ENCODE measurements at places on chromosomes 2 and 18.

GRCh38 chr18:22517356-22517755 is 99.6 kb upstream of the CTAGE1 start:
- no peak for DNase-seq

GRCh38 chr2:20190170-20190569 is 34.8 kb downstream of the SDC1 start:
- no peak for DNase-seq

GRCh38 chr2:113211226-113212105 is 37.7 kb downstream of the PSD4 start:
- DNase-seq: no peak

- peak; percentile 10 for DNase-seq
Measured at GRCh38 chr18:67515942-67516538, 480 bp downstream of the DSEL start.

DNA sequence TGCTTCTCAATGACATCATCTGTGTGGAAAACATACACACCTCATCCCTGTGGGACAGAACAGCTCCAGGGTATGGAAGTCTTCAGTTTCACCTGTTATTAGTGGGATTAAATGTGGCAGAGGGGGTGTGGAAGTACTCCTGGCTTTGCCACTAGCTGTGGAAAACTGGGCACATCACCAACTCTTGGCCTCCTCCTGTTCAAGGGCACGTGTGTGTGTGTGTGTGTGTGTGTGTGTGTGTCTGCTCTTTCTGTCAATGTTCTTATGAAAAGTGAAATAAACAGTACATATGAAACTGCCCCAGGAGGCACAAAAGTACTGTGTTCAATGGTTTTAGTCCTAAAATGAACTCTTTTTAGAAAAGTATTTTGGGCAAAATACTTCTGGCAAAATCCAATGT is 65.9 kb downstream of the MTHFD2 start:
- DNase-seq: no peak

DNA sequence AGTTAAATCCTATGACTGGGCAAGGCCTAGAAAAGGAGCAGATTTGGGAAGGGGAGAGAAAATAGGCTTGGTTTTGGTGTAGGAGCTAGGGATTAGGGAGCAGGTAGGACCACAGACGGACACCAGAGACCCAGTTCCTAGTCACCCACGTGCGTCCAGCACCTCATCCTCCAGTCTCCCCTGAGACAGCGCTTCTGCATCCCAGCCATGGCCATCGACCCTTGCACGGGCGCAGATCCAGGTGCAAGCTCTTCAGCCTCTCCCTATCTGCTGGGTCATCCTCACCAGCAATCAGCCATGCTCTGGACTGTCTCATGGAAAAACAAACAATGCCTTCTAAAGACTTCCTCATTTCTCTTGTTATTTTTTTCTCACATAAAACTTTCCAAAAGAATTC is 246.8 kb upstream of the RAB6C start:
- no peak for DNase-seq

DNA sequence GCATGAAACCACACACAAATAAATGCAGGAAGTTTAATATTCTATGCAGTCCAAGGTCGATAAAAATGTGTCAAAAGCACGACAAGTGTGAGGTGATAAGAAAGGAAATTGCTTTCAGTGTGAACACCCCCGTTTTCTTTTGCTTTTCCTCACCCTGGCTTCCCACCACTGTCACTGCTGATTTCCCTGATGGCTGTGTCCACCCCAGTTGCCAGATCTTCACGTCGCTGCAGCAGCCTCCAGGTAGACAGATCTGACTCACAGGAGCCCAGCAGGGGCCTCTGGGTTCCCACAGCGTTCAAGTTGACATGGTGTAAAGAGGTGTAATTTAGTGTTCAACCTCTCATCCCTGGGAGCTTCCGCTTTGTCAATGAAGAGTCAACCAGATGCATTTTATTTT is 128.0 kb upstream of the TACR1 start:
- no peak for DNase-seq

DNA sequence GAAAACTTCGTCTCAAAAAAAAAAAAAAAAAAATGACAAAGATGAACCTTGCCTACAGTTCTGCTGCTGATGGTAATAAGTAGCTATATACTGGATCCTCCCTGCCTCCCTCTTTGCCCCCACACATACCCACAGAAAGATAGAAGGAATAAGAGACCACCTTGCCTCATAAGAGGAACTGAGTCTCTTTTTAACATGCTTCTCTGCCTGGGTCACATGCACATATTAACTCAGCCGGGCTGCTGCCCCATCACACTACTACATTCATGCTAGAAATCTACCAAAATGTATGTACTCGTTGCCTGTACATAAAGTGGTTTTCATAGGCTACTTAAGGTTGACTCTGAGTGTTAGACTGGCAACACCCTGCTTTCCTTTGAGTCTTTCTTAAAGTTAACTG is 78.9 kb upstream of the B3GNT2 start:
- DNase-seq: no peak

- DNase-seq: no peak
Measured at GRCh38 chr18:317618-318017, 49.8 kb upstream of the THOC1 start.

- DNase-seq: no peak
Measured at GRCh38 chr2:202786842-202787241, 84.7 kb downstream of the ICA1L start.
